Fibroblast of skin of back (primary cell): ENCODE measurements at places on chromosomes 1 and 21.

GRCh38 chr1:112674440-112674985 lies at the start of gene MOV10:
Gene MOV10 (plus strand): TSS chr1:112674659. CDS start chr1:112674913, 254 bp downstream.
- peak; percentile 81 for DNase-seq

GRCh38 chr1:194917769-194918168 lies 1690.5 kb downstream of the KCNT2 start:
- DNase-seq, result no peak

DNA sequence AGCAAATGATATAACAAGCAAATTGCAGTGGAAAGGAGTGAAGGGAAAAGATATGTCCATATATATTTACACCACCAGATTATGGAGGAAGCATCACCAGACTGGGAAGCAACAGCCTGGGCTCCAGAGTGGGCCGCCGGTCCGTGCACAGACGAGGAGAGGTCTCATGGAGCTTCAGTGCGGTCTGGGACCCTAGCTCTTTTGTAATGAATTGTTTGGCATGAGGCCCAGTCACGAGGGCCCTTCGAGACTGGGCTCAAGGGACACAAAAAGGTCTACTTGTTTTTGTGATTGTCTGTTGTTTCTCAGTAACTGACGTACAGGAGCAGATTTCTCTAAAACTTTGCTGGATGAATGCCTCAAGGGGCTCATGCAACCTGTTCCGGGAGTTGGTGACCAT lies 12.9 kb upstream of the STUM start:
- DNase-seq, result no peak

- DNase-seq, result peak; percentile 70
Observed at GRCh38 chr1:12615865-12616708, 1.9 kb downstream of the DHRS3 start.

- no peak for DNase-seq
Observed at GRCh38 chr1:2445823-2446215, 30.3 kb upstream of the PLCH2 start.

DNA sequence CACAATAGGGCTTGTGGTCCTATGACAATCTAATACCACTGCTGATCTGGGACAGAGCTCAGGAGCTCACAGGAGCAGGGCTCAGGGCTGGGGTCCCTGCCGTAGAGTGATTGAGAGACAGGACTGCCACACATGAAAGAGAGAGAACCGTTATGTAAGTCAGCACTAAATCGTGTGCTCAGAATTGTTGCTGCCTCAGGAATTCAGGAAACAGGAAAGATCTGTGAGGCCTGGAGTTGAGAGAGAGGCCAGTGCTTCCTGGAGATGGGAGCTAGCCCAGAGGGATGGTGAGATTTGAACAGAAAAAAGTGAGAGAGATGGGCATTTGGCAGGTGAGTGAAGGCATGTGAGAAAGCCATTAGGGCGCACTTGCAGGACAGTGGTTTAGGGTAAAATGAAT lies 17.5 kb upstream of the ACBD6 start:
- DNase-seq, result no peak

DNA sequence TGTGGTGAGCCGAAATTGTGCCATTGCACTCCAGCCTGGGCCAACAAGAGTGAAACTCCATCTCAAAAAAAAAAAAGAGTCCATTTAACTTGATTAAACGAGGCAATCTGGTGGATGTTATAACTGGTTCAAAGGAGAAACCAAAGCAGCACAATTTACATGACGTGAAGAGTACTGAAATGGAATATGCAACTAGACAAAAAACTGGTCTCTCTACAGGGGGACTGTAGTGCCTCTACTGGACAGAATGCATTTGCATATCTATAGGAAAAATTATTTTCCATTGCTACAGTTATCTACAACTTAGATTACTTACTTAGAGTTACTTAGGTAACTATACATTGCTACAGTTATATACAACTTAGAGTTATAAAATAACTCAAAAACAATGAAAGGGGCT lies 2.7 kb upstream of the CAPN2 start:
- DNase-seq, result no peak

DNA sequence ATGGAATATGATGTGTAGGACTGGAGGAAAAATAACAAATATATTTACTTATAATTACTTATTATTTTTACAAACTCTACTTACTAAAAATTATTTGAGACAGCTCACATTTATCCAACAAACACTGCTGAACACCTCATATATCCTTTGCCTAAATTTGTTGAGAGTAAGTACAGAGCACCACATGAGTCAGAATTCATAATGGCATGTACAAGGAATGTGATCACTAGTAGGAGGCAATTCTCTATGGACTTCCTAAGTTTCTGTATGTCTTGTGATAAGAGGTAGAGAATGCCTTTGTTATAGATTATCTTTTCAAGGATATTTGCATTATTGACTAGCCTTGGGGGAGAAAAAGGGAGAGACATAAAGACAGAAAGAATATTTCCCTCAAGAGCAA lies 8.2 kb upstream of the ST6GALNAC3 start:
- DNase-seq, result peak; percentile 46

DNA sequence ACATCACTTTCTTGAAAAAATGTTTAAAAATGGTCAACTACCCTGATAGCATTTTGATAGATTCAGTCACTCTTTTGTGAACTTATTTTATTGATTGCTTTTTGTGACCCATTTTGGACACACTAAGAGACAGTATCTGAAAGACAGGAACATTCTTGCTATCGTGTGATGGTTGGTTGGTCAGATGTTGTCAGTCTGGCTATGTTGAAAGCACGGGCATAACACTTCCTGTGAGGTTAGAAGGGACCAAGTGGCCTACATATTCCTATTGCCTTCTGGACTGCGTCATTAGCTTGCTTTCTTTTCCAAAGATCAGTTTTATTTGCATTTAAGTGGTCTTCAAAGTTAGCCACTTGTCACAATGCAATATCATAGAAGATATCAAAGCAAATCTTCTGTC lies 1.4 kb downstream of the OR2T6 start:
- no peak for DNase-seq

DNA sequence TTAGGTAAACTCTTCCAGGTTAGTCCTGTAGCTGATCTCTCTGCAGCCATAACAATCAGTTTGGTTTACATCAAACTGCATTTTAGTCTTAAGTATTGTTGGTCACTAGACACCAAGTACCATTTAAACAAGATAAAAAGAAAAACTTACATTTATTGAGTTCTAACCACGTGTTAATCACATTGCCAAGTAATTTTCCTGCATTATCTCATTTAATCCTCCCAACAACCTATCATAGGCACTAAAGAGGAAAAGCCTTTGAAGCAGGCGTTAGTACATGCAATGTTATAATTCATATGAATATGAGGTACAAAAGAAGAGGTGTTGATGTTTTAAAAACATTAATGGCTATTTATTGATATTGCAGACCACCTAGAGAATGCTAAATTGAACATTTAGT lies 9.0 kb downstream of the DR1 start:
- no peak for DNase-seq

GRCh38 chr1:17009706-17010105 lies 2.0 kb downstream of the ATP13A2 start:
- no peak for DNase-seq

DNA sequence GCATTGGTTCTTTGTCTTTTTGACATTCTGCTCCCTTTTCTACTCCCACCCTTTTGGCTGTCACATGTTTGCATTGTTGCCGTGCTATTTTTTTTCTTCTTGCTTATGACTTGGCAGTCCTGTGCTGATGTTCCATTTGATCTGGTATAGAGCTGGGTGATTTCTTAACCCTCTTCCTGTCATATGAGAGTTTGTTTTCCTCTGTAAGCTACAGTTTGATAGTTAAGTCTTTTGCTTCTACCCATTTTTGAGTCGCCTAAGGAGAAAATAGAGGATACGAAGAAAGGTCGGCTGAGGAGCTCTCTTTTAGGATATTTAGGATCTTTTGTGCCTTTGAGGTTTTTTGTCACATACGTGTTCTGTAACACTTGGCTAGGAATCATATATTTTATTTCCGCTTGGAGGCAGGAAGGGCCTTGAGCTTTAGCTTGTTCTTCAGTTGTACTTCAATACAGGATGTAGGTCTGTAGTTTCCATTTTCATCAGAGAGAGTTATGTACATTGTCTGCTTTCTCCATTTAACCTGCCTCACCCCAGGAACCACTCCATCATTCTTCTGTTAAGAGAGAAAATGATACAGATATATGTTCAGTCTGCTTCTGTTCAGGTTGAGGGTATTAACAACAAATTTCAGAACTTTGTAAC lies 150.7 kb downstream of the BACH1 start:
- DNase-seq, result no peak

- DNase-seq, result no peak
Observed at GRCh38 chr21:34558166-34558565, 46.2 kb upstream of the KCNE1 start.

DNA sequence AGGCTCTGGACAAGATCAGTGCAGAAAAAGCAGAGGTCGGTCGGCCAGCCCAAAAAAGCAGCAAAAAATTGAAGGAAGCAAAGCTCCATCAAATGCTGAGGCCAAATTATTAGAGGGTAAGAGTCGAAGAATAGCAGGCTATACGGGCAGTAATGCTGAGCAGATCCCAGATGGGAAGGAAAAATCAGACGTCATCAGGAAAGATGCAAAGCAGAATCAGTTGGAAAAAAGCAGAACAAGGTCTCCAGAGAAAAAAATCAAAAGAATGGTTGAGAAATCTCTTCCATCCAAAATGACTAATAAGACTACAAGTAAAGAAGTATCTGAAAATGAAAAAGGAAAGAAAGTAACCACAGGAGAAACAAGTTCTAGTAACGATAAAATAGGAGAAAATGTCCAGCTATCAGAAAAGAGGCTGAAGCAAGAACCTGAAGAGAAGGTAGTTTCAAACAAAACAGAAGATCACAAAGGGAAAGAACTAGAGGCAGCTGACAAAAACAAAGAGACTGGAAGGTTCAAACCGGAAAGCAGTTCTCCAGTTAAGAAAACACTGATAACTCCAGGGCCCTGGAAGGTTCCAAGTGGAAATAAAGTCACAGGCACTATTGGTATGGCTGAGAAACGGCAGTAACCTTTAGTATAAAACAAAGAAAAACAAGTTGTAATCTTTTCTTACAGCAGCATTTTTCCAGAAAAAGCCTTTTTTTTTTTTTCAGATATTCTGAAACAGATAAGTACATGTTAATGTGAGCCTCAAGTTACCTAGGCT lies 75.7 kb downstream of the PHTF1 start:
- DNase-seq, result no peak

DNA sequence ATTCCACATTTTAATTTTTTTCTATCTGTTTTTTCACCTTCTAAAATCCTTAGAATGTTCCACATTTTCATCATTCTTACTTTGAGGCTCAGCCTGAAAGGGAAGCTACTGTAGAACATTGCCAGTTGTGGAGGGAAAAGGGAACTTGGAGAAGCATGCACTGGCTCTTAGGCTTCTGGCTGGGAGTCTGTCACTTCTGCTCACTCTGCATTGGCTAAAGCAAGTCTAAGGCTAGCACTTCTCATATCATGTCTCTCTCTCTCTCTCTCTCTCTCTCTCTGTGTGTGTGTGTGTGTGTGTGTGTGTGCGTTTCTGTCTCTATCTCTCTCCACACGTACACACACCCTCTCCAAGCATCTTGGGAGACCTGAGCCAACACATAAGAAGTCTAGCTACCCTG lies 49.6 kb upstream of the ADAR start:
- DNase-seq, result no peak

- DNase-seq, result peak; percentile 71
Observed at GRCh38 chr1:204128964-204129896, 22.6 kb downstream of the ETNK2 start.

- DNase-seq, result peak; percentile 9
Observed at GRCh38 chr1:200784576-200784975, 45.9 kb downstream of the CAMSAP2 start.

DNA sequence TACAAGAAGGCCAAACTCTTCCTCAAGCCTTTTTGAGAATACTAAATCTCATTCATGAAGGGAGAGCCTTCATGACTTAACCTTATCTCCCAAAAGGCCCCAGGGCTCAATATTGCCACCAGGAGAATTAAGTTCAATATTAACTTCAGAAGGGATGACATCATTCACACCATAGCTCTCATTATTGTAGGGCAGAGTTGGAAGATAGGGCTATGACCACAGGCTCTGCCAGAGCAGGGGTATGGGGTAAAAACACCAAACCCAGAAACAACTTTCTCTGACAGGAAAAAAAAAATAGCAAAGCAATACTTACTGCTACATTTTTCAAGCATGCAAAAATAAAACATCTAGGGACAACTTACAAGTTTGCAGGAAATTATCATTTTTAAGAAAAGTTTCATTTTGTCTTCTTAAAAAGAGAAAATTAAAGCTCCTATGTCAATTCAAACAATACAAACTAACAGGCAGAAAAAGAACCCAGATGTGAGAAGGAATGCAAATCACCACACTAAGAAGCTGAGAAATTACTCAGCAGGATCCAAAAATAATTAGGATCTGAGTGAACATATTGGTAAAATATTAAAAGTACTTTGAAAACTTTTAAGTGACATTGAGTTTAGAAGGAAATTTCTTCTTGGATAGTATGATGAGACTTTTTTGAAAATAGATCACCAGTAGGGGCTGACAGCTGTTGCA lies 1156.5 kb downstream of the NCAM2 start:
- DNase-seq, result no peak

GRCh38 chr1:235613602-235614001 lies 36.0 kb downstream of the GNG4 start:
- no peak for DNase-seq

DNA sequence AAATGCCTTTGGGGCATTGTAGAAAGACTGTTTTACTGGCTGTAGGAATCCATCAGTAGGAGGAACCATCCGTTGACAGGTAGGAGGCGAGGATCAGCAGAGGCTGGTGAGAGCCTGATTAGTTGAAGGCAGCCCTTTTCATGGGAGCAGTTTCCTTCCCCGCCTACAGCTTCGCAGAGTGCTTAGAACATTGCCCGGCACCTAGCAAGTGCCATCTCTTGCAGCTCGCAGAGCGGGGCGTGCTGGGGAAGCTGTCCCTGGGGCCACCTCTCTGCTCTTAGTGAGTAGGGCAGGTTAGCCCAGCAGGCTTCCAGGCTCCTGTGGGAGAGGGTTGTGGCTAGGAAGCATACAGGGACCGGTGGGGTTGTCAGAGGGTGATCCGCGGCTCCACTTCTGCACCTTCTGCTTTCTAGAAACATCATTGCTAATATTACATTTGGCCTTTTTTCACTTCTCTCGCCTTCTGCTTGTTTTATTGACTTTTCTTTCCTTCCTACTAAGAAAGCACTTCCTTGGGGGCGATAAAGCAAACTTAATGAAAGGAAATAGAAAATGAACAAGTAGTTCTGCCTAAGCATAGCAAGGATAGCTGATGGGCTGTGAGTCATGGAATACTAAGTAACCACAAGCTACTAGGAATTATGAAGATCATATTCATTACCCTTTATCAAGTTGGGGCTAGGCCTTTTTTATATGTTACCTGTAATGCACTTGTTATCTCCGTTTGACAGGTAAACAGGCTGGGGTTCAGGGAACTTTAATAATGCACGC lies 176.7 kb downstream of the GALNT2 start:
- peak; percentile 46 for DNase-seq

GRCh38 chr1:86546787-86547221 lies at the start of gene CLCA4:
Gene CLCA4 (plus strand): TSS chr1:86547078. CDS start chr1:86547120, 42 bp downstream.
- no peak for DNase-seq

GRCh38 chr1:237903961-237904360 lies 13.2 kb upstream of the ZP4 start:
- no peak for DNase-seq

GRCh38 chr1:174746024-174746808 lies 253.5 kb upstream of the CACYBP start:
- DNase-seq, result no peak

GRCh38 chr1:28871631-28872401 lies 42.6 kb upstream of the EPB41 start:
- no peak for DNase-seq
